ENCODE measurements at places on chromosomes 12 and 14. TPM values are rescaled to one million over a fixed set of nuclear protein-coding genes. Genes with fewer than 3 reads are reported as not detected.

The OSGEP gene
- total RNA-seq = 63.0 TPM

The MIPOL1 gene
- total RNA-seq = 9.0 TPM

The GDF3 gene
- total RNA-seq = 1.1 TPM

The PLCZ1 gene
- total RNA-seq = not detected

The TMEM132D gene
- not detected for total RNA-seq

The TAMALIN gene
- 69.5 TPM for total RNA-seq

The GPR65 gene
- total RNA-seq = 20.7 TPM

The AMN gene
- 2.6 TPM for total RNA-seq

The FGF23 gene
- total RNA-seq = not detected

The SERPINA12 gene
- total RNA-seq = not detected

The TAS2R46 gene
- 8.8 TPM for total RNA-seq

The EML1 gene
- 6.3 TPM for total RNA-seq

The PELI2 gene
- total RNA-seq = 17.9 TPM

The RILPL2 gene
- 11.8 TPM for total RNA-seq

The HHIPL1 gene
- total RNA-seq = 4.2 TPM

The TAS2R7 gene
- total RNA-seq = not detected

- peak; percentile 93 for DNase-seq
Measured at GRCh38 chr12:47080725-47081502, 1.2 kb upstream of the AMIGO2 start.

GRCh38 chr12:112939761-112940381 lies 1.6 kb downstream of the OAS3 start:
- no peak for DNase-seq

DNA sequence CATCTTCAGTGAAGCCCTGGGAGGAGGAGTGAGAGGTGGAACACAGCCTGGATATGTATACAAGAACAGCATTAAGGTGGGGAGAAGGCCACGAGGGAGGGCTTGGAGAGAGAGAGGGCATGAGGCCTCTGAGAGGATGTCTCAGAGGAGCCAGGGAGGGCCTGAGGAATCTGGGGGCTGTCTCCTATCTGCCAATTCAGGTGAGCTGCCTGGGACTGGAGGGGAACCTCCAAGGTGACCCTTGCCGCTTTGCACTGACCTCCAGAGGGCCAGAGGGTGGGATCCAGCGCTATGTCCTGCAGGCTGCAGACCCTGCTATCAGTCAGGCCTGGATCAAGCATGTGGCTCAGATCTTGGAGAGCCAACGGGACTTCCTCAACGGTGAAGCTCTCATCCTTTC lies 4.4 kb downstream of the ARHGEF25 start:
- DNase-seq = no peak

- DNase-seq = no peak
Measured at GRCh38 chr14:75232597-75232996, 46.0 kb upstream of the FOS start.

DNA sequence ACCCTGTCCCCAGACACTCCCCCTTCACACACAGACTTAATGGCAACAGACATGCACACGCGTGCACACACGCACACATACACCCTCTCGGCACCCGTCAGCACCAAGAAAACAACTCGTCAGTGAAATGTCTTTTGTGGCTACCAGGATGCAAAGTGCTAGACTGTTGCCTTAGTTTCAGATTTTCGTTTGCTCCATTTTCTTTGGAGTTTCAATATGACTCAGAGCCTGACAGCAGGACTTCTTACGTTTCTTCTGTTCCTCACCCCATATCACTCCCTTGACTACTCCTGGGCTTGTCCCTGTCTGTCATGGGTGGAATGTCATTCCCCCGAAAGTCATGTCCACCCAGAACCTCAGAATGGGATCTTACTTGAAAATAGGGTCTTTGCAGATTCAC lies 182.9 kb downstream of the GLT1D1 start:
- no peak for DNase-seq

- DNase-seq = no peak
Measured at GRCh38 chr14:89681086-89682018, 264.3 kb upstream of the FOXN3 start.

DNA sequence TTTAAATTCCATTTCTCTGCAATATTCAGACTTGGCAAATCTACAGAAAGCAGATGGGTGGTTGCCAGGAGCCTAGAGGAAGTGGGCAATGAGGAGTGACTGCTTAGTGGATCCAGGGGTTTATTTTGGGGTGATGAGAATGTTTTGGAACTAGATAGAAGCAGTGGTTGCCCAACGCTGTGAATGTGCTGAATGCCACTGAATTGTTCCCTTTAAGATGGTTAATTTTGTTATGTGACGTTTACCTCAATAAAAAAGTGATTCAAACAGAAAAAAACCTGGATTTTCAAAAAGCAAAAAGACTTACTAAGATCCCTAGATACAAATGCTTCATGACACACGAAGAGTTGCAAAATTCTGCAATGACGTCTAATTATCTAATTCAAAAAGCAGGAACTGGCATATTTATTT lies 34.2 kb downstream of the DAO start:
- no peak for DNase-seq

DNA sequence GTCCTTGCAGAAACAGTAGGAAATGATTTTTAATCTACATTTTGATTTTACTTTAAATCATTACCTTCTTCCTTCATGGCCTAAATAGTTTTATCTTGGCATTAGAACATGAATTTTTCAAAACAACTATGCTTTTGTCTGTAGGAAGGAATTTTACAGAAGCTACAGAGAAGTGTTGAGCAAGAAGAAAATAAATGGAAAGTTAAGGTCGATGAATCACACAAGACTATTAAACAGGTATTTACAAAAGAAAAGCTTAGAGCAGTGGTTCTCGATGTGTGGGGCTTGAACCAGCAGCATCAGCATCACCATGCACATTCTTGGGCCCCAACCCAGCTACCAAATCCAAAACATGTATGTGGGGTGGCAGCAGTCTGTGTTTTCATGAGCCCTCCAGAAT lies 91.6 kb downstream of the KTN1 start:
- no peak for DNase-seq

- DNase-seq = no peak
Measured at GRCh38 chr14:70080076-70080475, 108.7 kb downstream of the SLC8A3 start.

GRCh38 chr12:2295941-2296461 lies 243.2 kb downstream of the CACNA1C start:
- no peak for DNase-seq

DNA sequence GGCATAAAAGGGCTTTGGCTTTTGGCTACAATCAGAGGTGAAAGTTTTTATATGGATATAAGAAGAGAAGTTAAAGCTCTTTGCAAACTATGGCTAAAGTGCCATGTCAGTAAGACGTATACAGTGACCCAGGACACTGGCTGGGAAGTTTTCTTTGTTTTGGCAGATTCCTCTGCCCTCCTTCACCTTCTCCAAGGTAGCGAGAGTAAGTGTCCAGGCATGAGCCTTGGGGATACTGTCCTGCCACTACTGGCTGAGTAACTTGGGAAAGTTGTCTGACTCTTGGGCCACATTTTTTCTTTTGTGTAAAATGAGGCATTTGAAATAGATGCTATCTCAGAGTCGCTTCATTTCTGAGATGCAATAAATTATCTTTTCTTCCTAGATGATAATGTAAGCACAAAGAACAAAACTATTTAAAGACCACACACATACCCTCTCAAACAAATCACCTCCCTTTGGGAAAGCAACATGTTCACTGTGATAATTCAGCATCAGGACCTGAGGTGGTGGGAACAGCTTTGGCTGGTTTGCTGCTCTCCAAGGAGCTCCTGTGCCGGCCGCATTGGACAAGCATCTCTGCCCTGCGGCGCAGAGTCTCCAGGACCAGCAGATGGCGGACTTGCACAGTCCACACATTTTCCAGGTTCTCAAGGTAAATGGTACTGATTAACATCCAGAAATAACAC lies 106.3 kb downstream of the PTCSC3 start:
- DNase-seq = no peak

- DNase-seq = no peak
Measured at GRCh38 chr12:68587448-68587873, 23.2 kb upstream of the RAP1B start.

GRCh38 chr12:6374786-6375160 lies 590 bp downstream of the SCNN1A start:
- DNase-seq = no peak

DNA sequence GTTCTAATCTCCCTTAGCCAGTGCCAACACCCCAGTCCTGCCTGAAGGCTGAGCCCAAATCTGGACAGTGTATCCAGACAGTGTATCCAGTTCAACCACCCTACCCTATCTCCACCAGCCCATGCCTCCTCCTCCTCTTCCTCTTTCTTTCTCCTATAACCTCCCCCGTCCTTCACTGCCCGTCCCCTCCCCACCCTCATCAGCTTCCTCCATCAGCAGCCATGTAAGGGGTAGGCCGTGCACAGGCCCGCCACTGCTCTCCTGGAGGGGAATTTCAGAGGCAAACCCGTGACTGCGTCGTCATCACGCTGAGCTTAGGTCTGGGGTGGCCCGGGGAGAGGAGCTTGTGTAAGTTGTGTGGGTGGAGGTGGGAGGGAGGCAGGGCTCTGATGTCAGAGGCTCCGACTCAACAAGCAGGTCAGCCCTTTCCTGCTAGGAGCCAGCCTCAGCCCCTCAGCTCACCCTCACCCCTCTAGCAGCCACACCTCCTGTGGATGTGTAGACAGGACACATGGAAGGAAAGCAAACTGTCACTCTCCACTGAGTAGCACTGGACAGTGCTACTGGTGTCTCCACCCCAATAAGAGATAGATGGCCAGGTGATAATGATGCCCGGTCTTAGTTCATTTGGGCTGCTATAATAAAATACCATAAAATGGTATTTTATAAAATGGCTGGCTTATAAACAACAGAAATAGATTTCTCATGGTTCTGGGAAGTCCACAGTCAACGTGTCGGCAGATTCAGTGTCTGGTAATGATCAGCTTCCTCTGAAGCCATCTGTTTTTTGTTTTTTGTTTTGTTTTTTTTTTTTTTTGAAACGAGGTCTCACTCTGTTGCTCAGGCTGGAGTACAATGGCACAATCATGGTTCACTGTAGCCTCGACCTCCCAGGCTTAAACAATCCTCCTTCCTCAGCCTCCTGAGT lies 50.5 kb downstream of the IRF2BPL start:
- peak; percentile 91 for DNase-seq

DNA sequence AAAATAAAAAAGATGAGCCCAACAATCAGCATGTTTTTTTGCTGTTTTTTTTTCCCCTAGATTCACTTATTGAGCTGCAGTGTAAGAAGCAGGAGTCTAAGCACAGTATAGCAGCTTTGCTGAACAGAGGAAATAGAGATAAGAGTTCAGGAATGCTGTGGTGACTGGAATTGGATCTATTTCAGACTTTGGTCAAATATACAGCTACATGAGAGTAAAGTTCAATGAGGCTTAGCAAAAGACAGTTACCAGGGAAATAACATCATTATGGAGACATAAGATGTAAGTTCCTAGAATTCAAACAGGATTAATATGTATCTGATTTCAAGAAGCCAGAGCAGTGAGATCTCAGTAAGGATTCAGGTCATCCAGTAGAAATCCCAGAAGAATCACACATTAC lies 613.0 kb downstream of the RPS29 start:
- no peak for DNase-seq

DNA sequence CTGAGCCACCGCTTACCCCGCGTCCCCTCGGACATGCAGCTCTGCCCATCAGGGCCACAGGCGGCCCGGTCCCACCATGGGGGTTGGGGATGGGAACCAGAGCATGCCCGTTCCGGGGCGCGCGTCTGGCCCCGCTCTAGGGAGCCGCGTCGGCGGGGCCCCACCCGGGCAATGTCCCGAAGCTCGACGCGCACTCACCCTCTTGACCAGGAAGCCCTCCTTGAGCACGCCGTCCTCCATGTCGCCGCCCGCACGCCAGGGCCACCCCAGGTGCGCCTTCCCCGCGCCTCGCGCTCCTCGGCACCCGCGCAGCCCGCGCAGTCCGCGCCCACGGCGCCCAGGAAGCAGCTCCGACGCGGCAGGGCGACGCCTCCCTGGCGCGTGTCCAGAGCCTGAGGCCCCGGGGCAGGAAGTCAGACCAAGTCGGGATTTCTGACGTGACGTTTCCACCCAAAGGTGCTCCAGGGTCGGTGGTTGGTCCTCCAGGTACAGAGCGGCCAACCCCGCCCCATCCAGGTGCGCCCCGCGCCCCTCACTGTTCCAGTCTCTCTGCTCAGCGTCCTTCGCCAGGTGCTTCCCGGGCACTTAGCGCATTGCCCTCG lies at the start of gene PLEK2:
PLEK2 (minus strand) TSS at position 346 of the 602 bp plus-strand sequence; CDS start at position 240, 106 bp downstream.
- peak; percentile 74 for DNase-seq

GRCh38 chr12:106045251-106045674 lies 93.5 kb downstream of the NUAK1 start:
- DNase-seq = no peak

GRCh38 chr12:7113389-7113871 lies 4.4 kb upstream of the C1RL start:
- no peak for DNase-seq

GRCh38 chr12:47758834-47759690 lies at the start of gene RAPGEF3:
Gene RAPGEF3, minus strand, starts transcription at chr12:47758880. Its CDS starts 324 bp downstream, at chr12:47758556.
- DNase-seq = peak; percentile 94

- DNase-seq = no peak
Measured at GRCh38 chr14:106665814-106666213, 1139.4 kb downstream of the TMEM121 start.

DNA sequence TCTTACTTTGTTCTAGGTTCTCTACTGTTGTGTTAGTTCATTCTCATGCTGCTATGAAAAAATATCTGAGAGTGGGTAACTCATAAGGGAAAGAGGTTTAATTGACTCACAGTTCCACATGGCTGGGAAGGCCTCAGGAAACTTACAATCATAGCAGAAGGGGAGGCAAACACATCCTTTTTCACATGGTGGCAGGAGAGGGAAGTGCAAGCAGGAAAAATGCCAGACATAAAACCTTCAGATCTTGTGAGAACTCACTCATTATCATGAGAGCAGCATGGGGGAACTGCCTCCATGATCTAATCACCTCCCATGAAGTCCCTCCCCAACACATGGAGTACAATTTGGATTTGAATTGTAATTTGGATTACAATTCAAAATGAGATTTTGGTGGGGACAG lies 69.6 kb downstream of the MGST1 start:
- DNase-seq = no peak

- DNase-seq = no peak
Measured at GRCh38 chr14:89392181-89392580, 24.9 kb downstream of the FOXN3 start.

DNA sequence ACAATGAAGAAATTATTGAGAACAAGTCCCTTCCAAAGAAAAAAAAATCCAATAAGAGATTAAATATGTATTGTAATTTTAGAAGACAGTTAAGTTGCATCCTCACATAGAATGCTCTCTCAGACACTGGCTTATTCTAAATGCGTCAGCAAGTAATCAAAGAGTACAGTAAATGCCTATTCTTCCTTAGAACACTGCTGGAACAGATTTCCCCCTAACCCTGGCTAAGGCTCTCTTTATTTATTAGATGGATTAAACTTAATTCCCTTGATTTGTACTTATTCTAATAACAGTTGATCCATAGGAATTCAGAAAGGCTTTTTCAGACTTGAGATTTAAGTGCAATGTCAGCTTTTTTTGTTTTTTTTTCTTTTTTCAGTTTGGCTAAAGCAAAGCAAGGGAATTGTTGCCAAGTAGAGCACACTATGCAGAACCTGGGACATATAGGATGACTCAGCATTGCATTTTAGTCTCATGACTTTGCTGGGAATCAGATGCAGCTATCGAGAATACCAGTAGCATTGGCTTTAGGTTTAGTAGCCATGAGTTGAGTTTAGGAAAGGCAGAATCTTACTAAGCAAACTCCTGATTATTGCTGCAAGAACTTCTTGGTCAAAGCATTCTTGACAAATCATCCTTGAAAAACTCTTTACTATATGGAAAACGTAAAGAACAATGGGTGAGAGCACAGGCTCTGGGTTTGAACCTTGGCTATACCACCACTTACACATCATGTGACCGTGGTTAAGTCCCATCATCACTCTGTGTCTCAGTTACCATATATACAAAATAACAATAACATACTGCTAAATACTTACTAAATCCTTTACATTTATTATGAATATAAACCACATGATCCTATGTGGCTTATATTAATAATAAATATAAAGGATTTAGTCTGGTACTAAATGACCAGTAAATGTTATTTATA lies 26.7 kb downstream of the MED21 start:
- no peak for DNase-seq
